ENCODE measurements at places on chromosomes 6 and 20.
A peak's percentile ranks its signal among the peaks of the same experiment; 100 is the strongest.

- peak; percentile 1 for DNase-seq
Observed at GRCh38 chr6:71965404-71965803, 79.1 kb downstream of the RIMS1 start.

DNA sequence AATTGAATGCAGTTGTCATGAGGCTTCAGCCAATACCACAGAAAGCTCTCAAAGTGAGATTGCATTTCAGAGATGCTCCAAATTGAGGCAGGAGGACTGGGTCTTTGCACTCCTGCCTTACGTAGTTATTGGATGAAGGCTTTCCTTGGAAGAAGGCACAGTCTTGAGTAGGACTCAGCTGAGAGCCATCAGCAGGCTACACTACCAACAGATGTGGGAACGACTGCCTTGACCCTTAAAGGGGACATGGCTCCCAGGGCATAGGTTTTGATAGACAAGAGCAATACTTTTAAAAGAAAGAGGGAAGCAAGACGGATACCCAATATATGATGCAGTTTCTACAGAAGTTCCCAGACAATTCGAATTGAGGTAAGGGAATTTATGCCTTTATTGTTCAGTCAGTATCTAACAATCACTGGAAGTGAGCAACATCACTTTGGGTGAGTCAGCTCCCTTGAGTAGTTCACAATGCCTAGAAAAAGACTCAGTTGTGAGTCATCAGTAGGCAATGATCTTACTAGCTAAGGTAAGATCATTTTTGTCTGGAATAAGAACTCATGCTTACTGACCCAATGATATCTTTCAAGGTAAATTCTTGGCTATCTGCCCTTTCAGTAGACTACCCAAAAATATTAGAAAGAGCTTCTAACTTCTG, 390.8 kb downstream of the GJA1 start:
- no peak for DNase-seq

DNA sequence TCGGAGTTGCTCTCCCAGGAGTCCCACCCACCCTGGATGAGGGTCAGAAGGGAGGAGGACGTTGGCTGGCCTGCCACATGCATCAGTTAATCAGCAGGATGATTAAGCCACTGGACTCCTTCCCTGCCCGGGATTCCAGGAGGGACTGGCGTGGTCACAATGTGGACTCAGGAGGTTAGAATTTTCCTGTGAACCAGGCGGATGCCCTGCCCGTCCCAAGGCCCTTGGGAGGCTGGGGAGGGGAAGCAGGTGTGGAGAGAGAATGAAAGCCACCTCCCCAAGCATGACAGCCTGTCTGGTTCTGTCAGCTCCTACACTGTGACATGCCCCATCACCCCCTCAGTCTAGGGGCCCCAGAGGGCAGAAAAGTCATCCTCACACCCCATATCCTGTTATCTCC, 11.6 kb upstream of the ITPR3 start:
- DNase-seq, result no peak

GRCh38 chr6:165455488-165455887, 146.1 kb upstream of the C6orf118 start:
- DNase-seq, result no peak

- DNase-seq, result no peak
Observed at GRCh38 chr6:100612094-100612493, 147.4 kb upstream of the SIM1 start.

DNA sequence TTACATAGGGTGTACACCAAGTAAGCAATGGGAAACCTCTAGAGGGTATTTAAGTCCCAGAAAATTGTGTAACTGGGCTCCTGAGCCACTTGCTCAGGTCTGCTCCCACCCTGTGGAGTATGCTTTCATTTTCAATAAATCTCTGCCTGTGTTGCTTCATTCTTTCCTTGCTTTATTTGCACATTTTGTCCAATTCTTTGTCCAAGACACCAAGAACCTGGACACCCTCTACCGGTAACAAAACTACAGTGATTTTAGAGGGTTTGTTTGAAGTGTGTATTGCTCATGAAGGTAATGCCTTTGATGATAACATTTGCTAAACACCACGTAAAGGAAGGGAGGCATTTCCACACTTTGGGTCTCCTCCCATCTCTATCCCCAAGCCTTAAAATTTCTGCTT, 46.2 kb downstream of the MYB start:
- no peak for DNase-seq

DNA sequence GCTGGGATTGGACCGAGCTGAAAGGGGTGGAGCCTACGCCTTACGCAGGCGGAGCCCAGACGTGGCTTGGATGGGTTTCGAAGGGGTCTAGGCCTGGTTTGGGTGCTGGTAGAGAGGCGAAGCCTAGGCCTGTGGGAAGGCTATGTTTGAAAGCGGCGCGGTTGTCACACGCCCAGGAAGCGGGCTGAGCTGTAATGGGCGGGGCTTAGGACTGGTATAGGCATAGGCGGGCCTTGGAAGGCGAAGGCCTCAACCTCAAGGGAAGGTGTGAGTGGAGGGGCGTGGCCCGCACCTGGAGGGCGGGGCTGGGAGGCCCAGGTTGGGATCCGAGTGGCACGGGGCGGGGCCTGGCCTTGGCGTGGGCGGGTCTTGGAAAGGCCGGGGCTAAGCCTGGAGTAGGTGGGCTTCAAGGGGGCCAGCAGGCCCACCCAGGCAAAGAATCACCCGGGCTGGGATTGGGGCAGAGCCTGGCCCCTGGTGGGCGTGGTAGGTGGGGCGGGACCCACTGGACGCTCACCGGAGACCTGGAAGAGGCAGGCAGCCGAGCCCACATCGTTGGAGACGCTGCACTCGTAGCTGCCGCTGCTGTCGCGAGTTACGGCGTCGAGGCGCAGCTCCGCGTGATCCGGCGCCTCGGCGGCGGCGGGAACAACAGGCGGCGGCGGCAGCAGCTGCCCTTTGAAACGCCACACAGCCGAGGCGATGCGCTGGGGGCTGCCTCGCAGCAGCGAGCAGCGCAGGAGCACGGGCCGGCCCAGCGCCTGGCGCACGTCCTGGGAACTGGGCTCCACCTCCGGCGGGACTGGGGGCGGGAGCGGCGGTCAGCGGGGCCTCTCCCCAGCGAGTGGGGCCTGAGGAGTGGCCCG, 49.0 kb downstream of the MDGA1 start:
- DNase-seq, result no peak

- DNase-seq, result no peak
Observed at GRCh38 chr20:35329435-35330139, 37.4 kb upstream of the FAM83C start.

DNA sequence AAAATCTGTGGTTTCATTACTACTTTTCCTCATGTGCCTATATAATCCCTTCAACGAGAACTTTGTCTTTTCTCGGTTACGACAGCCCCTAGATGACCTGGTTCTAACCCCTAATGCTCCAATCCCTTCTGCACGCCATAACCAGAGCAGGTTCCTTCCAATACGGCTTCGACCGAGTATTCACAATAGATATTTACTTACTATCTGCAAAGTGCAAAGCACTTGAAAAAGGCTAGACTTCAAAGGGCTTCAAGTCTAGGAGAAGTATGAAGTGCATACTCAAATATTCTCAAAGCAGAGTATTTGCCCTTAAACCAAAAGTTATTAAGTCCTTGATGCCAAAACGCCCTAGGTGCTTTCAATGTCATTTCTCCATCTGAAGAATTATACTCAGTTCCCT, 63.4 kb upstream of the NHSL1 start:
- DNase-seq, result no peak

DNA sequence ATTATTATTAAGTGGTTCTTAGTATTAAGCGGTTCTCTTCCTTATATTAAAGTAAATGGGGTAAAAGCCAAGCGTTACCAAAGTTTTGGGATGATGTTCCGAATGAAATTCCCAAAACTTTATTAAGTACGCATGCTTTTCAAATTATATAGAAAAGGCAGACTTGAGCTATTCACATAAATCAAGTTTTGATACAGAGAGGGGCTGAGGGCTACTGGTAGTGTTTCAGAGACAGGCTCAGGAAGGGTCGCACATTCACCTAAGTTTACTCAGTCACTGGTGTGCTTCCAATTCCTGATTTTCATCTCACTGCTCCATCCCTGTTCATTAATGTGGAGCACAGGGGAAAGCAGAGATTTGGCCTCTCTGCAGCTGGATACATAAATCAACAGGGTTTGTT, 652.2 kb downstream of the QKI start:
- DNase-seq, result no peak

DNA sequence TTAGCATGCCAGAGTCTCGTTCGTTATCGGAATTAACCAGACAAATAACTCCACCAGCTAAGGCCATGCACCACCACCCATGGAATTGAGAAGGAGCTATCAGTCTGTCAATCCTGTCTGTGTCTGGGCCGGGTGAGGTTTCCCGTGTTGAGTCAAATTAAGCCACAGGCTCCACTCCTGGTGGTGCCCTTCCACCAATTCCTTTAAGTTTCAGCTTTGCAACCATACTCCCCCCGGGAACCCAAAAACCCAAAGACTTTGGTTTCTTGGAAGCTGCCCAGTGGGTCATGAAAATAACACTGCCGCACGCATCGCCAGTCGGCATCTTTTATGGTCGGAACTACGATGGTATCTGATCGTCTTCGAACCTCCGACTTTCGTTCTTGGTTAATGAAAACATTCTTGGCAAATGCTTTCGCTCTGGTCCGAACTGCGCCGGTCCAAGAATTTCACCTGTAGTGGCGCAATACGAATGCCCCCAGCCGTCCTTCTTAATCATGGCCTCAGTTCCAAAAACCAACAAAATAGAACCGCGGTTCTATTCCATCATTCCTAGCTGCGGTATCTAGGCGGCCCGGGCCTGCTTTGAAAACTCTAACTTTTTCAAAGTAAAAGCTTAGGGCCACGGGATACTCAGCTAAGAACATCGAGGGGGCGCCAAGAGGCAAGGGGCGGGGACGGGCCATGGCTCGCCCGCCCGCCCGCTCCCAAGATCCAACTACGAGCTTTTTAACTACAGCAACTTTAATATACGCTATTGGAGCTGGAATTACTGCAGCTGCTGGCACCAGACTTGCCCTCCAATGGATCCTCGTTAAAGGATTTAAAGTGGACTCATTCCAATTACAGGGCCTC, 1958.5 kb upstream of the DEFB115 start:
- DNase-seq, result no peak

GRCh38 chr20:47642118-47642517, 140.4 kb downstream of the NCOA3 start:
- no peak for DNase-seq

DNA sequence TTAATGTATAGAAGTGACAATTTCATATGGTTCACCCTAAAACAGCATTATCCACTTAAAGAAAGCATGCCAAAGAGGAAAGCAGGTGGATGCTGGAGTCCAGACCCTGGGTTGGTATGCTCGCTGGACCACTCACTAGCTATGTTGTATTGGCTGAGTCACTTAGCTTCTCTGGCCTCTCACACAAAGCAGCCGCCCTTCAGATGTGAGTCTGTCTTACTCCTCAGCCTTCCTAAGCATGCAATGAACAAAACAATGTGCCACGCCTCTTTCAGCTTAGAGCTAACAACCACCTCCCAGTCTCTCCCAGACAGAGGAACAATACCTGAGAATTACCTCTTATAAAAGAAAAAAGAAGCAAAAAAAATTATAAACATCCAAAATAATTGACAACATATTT, 29.4 kb downstream of the SIM1 start:
- no peak for DNase-seq

DNA sequence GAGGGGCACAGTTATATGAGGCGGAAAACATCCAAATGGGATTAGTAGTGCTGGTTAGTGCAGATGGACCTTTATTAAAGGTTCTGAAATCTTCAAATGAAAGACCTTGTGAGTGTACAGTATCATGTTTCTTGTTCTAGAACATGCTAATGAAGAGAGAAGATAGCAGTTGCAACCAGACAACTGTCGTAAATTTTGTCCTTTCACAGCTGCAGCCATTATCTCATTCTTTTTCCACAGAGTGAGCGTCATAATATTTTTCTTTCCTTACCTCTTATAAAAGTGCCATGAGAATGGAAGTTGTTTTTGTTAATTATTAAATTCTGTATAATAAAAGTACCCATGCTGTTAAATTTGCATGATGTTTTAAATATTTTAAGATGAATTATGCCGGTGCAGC, 4.4 kb upstream of the C6orf163 start:
- DNase-seq, result no peak

DNA sequence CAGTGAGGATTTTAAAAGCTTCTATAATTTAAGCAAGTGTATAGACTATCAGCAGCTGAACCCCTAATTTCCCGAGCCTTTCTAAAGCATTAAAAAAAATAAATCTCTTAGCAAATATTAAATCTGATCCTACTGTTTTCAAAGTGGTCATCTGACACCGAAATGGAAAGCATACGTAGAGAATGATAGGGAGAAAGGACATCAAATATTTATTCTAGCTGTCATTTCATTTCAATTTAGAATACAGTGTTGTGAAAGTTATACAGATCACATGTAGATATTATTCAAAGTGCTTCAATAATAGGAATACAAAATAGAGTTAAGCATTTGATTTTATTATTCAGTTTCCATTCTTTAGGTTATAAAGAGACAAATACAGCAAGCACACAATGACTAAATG, 61.9 kb upstream of the PKIB start:
- no peak for DNase-seq

GRCh38 chr6:170314983-170315382, 8.4 kb downstream of the FAM120B start:
- DNase-seq, result no peak

DNA sequence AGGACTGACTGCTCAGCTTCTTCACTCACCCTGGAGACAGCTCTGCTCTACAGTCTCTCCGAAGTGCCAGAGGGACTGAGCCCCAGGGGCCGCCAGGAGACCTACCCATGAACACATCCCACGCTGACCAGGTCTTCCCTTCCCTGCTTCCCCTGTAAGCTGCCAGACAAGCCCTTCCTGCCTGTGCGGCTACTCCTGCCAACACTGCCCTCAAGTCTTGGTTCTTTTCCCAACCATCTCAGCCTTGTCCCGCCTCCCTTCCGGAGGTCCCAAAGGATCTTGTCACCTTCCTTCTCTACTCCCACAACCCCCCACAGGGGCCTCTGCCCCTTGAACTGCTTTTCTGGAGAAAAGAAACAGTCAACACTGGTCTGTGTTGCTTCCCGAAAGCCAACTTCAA, 15.0 kb downstream of the CPNE5 start:
- no peak for DNase-seq

- DNase-seq, result no peak
Observed at GRCh38 chr6:125987026-125987617, 782 bp downstream of the TRMT11 start.

- no peak for DNase-seq
Observed at GRCh38 chr6:29995340-29995777, 53.0 kb downstream of the HLA-A start.

DNA sequence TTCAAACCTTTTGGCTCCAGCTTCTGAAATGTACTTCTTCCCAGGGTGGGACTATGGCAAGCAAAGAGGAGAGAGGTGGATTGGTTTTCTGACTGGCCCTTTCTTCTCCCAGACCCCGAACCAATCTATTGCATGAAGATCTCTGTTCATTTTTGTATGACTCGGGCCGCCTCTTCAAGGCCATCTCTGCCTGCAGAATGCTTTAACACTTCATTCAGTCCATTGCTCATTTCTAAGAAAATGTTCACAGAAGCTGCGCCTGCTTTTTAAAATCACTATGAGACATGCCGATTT, 1.6 kb downstream of the VGLL2 start:
- DNase-seq, result no peak
